ENCODE measurements at places on chromosomes 4 and X.

- peak; percentile 55 for DNase-seq
Measured at GRCh38 chrX:54042609-54043021, 1.7 kb downstream of the PHF8 start.

- no peak for DNase-seq
Measured at GRCh38 chrX:118519411-118520215, 24.0 kb downstream of the DOCK11 start.

GRCh38 chr4:147836807-147837206 is 104.9 kb downstream of the ARHGAP10 start:
- no peak for DNase-seq

DNA sequence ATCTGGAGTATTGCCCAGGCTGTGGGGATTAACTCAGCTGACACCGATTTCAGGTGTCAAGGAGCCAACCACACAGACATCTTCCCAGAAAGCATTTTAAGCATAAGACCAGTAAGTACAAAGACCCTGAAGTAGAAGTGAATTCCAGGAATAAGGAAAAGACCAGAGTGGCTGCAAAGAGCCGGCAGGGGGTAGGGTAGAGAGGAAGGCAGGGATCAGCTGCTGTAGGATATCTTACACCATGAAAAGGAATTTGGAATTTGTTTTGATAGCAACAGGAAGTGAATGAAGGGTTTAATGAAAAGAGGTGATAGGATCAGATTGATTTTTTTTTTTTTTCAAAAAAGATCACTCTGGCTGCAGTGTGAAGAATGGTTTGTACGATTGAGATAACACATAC is 113.6 kb upstream of the PPARGC1A start:
- DNase-seq = no peak

- DNase-seq = no peak
Measured at GRCh38 chr4:7059662-7060061, 8.2 kb downstream of the GRPEL1 start.

DNA sequence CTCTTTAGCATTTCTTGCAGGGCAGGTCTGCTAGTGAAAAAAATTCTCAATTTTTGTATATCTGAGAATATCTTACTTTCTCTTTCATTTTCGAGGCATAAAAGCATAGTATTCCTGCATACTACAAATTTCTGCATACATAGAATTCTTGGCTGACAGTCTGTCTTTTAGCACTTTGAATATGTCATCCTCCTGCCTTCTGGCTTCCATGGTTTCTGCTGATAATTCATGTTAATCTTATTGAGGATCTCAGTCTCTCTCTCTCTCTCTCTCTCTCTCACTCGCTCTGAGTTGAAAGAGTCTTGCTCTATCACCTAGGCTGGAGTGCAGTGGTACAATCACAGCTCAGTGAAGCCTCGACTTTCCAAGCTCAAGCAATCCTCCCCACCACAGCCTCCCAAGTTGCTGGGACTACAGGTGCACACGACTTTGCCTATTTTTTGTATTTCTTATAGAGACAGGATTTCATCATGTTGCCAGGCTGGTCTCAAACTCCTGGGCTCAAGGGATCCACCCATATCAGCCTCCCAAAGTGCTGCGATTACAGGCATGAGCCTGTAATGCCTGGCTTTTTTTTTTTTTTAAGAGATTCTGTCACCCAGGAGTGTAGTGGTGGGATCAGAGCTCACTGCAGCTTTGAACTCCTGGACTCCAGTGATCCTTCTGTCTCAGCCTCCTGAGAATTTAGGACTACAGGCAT is 161.3 kb downstream of the FNIP2 start:
- DNase-seq = no peak

- no peak for DNase-seq
Measured at GRCh38 chrX:113747274-113747973, 836.5 kb upstream of the HTR2C start.

GRCh38 chr4:9925750-9926439 is 95.4 kb downstream of the SLC2A9 start:
- no peak for DNase-seq

DNA sequence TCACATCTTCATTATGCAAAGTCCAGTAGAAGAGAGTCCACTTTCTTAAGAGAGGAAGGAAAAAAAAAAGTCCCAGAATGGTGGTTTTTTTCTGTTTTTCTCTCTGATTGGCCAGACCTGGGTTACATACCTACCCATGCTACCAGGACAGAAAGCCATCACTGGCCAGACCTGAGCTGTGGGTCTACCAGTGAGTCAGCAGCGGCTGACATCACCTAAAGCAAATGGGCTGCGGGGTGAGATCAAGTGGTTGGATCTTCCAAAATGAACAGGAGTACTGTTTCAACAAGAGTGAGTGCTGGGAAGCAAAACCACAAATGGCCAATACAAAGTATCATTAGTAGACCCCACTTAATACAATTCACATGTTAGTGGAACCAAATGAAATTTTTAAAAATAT is 1.6 kb upstream of the NDST3 start:
- no peak for DNase-seq

DNA sequence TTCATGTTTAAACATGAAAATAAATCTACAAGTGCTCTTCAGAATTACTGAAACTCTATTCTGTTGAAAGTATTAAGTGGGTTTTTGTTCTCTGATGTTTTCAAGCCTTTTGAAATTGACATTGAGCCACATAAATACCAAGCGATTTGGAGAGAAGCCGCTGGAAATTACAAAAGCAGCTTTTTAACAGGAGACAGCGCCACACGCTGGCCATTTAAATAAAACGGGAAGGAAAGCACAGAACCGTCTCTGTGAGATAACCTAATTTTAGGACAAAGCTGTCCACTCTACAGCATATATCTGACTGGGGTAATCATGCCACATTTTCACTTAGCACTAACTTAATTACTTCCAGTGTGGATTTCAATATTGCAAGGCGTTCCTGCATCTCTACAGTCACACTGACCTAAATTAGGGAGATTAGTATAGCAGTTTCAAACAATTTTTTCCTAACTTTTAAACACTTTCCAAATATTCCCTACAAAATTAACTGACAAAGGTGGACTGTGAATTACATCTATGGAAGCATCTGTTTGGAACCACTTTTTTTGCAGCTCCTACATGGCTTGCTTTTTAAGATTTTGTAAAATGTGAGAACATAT is 6.8 kb upstream of the ANOS1 start:
- DNase-seq = no peak

GRCh38 chrX:147850875-147851274 is 60.8 kb upstream of the FMR1 start:
- DNase-seq = no peak

DNA sequence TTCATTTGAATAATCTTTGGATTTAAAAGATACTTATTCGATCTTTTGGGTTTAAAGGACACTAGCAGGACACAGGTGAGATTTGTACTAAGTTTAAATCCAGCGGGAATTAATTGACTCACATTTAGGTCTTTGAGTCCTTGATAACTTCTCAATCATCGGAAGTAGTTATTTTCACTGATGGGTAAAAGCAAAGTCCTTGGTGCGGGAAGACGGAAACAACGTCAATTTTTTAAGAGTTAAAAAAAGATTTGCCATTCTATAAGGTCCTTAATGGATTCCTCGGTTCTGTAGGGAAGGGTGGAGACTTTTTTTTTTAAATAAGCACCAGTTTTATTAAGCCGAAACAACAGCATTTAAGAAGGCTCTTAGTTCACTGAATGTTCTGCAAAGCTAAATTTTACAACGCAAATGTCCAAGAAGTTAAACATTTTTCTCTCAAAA is 2.9 kb downstream of the TMSB4X start:
- DNase-seq = no peak

- peak; percentile 94 for DNase-seq
Measured at GRCh38 chrX:131792789-131793462, 230.2 kb upstream of the STK26 start.

DNA sequence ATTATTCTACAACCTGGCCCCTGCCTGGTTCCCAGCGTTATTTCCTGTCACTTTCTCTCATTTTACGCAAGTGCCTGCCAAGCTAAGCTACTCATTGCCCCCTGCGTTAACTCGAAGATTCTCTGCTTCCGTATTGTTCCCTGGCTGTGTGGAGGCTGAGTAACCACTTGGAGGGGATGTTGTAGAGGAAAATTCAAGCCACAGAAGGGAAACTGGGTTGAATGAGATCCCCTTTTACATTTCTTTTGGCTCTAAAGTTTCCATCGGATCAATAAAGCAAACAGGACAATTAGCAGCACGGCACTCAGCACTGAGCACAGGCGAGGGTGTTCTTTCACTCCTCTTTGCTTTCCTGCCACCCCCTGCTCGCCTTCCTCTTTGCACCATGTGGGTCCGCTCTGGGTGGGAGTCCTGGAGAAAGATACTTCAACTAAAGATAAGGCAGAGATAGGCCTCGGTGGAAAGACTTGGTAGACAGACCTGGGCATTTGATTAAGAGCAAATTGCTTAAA is 4.2 kb upstream of the TMSB4X start:
- no peak for DNase-seq

DNA sequence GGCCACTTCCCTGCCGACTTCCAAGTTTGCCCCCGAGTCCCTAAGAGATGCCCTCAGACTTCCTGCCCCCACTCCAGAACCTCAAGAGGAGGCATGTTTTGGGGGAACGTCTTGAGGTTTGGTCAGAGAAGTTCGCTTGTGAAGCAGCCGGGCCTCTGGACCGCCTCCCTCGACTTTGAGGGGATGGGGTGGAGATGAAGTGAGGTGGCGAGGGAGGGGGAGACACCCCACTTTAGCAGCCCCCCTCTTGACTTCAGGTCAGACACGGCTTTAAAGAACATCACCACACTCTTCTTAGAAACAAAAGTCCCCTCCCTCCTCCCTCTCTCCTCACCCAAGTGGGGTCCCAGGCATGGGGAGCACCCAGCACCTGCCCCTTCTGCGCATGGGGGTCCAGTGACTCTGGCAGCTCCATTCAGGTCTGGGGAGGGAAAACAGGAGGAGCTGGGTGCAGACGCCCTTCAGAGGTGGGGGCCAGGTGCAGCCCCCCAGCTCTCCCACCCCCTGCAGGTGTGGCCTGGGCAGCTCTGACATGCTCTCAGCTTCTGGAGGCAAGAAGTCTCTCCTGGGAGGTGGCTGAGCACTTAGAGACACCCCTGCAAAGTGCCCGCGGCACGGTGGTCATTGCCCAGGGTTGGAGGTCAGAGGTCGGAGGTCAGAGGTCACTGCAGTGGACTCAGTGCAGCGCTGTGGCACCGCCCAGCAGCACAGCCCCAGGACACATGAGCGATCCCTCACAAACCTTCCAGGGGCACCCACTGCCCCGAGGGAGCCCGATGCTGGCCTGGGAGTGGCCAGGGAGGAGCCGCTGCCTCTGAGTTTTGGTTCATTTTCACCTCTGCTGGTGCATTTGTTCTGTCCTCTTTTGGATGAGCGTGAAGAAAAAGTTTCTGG is 108.8 kb downstream of the CPZ start:
- DNase-seq = no peak

GRCh38 chr4:156888762-156889161 is 82.8 kb downstream of the PDGFC start:
- no peak for DNase-seq

- DNase-seq = no peak
Measured at GRCh38 chrX:37380924-37381323, 31.8 kb downstream of the PRRG1 start.

DNA sequence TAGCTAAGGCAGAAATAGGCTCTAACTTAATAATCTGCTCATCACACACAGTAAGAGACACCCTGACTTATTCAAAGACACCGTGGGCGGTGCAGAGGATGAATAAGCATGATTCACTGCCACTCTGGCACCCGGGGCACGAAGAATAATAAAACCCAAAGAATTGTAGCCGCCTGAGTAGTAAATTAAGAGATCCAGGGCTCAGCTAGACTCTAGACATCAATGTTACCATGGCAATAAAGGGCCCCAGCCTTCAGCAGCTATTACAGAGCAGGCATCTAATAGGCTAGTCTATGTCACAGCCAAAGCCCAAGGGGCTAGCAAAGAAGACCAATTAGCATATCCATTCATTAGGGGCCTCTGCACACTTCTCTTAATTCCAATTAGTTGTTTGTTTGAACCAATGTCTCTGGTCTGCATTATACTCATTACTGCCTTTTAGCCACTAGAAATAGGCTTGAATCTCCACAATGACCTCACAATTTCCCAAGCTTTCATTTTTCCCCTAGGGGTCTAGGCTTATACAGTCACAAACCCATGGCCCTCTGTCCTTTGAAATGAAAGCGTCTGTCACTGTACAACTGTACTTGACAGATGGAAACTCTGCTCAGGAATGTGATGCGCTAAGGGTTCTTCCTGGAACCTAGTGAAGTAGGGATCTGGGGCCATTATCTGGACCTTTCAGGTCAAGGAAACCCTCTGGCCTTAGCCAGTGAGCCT is 3.0 kb upstream of the ATP1B4 start:
- DNase-seq = peak; percentile 23

- DNase-seq = no peak
Measured at GRCh38 chrX:131841496-131842437, 181.3 kb upstream of the STK26 start.

DNA sequence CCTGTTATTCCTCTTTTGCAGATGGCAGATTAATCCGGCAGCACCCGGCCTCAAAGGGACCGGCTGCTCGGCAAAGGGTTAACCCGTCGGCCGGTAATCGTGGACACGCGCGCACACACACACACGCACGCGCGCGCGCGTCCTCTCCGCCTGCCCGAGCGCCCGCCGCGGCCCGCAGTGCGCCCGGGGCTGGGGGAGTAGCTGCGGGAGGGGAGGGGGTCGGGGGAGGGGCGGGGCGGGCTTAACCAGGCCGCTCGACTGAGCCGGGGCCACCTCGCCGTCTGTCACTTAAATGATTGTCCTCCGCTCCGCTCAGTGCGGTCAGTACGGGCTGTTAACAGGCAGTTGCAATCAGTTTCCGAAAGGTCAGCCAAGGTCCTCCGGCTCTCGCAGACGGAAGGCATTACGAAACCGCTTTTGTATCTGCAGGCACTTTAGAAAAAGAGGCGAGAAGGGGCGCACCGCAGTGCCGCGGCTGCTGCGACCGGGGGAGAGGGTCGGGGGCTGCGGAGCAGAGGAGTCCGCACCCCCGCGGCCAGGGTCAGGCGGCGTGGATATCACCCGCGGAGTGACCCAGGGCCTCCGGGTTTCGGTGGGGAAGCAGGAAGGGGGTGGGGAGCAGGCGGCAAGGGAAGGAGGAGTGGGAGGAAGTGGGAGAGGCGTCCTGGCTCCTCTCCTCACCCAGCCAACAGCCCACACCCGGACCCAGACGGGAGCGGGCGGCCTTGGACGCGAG is 57.3 kb upstream of the BCOR start:
- DNase-seq = no peak

GRCh38 chrX:290476-291166 is 9.4 kb downstream of the PLCXD1 start:
- DNase-seq = no peak
